ENCODE measurements at places on chromosomes 11 and 22.

GRCh38 chr22:46219636-46220035 lies 30.5 kb downstream of the CDPF1 start:
- no peaks in the 10 kb centered on the region for H3K4me1 ChIP-seq
- H3K27me3 ChIP-seq, result no peaks in the 10 kb centered on the region
- no peak for DNase-seq
- H3K36me3 ChIP-seq, result peaks cover 50% of the 10 kb centered on the region

GRCh38 chr22:50576070-50576469 lies 2.2 kb downstream of the CPT1B start:
- H3K36me3 ChIP-seq, result no peaks in the 10 kb centered on the region
- no peaks in the 10 kb centered on the region for H3K27me3 ChIP-seq
- H3K4me3 ChIP-seq, result no peak overlapping the region
- no peak overlapping the region for H3K27ac ChIP-seq

DNA sequence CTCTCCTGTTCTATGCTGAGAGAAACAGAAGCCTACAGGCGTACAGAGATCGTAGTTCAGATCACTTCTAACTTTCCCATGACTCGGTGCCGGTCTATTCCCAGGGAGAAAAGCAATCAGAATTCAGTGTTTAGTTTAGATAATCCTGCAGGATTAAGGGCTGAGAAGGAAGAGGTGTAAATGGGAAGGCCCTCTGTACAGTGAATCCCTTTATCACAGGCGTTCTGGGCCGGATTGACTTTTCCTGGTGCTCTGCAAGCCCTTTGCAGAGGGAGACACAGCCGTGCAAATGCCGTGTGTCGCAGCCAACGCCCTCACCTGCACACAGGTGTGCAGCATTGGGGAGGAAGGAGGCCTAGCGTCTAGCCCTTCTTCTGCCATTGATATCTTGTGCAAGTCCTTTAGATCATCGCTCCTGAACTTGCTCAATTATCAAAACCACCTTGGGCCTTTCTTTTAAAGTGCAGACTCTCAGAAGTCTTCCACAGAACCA lies 90.6 kb downstream of the DSCAML1 start:
- no peak for DNase-seq
- no peak overlapping the region for H3K27ac ChIP-seq

DNA sequence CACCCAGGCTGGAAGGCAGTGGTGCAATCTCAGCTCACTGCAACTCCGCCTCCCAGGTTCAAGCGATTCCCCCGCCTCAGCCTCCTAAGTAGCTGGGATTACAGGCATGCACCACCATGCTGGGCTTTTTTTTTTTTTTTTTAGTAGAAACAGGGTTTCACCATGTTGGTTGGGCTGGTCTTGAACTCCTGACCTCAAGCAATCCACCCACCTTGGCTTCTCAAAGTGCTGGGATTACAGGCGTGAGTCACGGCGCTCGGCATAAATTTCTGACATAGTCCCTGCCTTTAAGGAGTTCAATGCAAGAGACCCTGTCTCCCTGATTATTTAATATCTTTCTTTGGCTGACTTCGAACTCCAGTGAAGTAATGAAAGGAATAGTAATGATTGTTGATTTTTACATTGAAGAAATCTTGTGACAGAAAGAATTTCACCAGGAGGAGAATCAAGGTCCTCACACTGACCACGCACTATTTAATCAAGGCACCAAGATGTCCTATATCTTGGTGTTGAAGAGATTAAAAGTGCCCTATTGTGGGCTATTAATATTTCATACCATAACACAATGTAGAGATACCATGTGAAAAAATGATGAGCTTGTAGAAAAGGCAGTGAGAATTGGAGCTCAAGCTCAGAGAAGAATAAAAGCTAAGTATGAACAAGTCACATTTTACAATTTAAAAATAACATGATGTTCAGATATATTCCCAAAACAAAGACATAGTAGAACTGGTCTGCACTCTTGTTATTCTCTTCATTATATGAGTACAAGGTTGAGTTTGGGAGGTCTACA lies 71.6 kb upstream of the BLID start:
- H3K4me1 ChIP-seq, result peaks cover 14% of the 10 kb centered on the region
- no peaks in the 10 kb centered on the region for H3K36me3 ChIP-seq
- H3K27ac ChIP-seq, result peak overlapping the region; percentile 95
- H3K4me3 ChIP-seq, result no peak overlapping the region
- H3K27me3 ChIP-seq, result no peaks in the 10 kb centered on the region

DNA sequence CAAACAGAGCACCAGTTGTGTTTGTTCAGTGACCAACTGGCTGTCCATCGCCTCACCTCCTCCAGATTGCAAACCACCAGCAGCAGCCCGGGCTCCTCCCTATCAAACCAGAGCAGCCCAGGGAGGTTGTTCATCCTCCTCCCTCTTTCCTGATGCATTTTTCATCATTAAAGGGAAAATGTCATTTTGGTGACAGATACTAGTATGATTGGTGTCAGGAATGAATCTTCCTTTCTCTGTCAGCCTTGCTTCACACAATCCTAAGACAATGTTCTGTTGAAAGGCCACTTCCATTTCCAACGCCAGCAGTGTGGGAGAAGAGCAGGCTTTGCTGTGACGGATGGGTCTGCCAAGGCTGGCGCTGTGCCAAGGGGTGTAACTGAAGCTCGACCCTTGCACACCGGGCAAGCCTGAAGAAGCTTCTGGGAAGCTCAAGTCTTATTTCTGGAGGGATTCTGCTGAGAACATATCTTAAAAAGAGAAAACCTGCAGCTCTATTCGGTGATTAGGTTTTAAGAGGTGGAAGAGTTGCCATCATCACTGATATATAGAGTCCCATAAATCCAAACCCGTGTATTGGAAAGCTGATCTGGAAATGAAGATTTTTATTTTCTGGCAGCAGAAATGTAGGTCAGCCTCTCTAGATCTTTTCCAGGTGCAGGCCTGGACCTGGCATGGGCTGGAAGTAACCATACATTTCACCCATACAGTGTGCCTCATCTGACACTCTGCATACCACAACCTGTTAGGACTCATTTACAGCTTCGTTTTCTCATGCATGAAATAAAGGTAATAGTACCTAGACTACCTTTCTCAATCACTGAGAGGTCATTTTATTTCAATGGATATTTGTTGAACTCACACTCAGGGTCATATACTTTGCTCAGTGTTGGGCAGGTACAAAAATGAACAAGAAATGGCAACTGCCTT lies 524.5 kb downstream of the NTM start:
- no peaks in the 10 kb centered on the region for H3K27me3 ChIP-seq
- no peak overlapping the region for H3K4me3 ChIP-seq

Data from thoracic aorta (tissue), 2 donors.